Neural crest cell (in vitro differentiated cells): ENCODE measurements at places on chromosomes 6 and 20. TPM values are rescaled to one million over a fixed set of nuclear protein-coding genes. Genes with fewer than 3 reads are reported as not detected.

DNA sequence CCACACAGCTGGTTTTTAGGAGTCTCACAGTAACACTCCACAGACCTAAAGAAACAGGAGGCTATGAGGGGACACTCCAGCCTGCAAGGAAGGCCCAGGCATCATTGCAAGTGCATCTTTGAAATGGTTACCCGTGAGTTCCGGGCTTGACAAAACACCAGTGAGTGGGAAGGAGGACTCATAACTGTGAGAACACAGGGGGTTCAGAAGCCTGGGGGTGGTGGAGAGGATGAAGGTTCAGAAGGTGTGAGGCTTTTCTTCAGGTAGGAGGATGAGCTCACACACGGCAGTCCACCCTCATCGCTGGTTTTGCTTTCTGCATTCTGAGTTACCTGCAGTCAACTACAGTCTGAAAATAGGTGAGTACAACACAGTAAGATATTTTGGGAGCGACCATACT is 39.9 kb downstream of the MAP7 start:
- DNase-seq, result no peak

DNA sequence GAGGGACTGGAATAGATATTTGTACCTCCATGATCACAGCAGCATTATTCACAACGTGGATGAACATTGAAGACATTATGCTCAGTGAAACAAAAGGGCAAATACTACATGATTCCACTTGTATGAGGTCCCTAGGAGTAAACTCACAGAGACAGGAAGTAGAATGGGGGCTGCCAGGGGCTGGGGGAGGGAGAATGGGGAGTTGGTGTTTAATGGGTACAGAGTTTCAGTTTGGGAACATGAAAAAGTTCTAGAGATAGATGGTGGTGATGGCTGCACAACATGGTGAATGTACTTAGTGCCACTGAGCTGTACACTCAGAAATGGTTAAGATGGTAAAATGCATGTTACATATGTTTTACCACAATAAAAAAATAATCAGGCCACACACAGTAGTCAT is 164.3 kb upstream of the RREB1 start:
- no peak for DNase-seq

DNA sequence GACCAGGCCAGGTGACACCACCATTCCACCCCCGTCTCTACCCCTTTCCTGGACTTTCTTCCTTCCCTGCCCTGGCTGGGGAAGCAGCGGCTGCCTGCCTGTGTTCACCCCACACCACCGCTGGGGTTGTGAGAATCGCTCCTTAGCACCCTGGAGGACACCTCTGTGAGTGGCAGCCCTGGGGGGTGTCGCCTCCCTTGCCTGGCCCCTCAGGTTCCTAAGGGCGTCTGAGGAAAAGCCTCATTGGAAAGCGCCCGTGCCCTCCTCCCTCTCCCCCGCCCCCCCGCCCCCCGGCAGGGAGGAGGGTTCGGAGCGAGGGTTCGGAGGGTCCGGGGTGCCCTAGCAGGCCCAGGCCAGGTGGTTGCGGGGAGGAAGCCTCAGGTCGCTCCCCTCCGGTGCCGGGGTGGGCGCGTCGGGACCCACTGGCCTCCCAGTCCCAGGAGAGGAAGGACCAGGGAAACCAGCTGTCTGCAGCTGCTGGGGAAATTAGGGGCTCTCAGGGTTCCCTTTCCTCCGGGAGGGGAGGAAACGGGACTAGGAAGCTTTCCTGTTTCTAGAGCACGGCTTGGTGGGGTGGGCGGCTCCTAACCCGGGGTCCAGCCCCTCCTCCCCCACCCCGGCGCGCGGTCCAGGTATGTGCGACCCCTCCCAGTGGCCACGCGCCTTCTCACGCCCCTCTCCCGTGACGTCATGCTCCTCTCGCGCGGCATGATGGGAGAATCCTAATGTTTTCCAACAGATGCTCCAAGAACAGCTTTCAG is at the start of gene PHACTR3:
Gene PHACTR3, plus strand, starts transcription at position 760 of the 761 bp plus-strand sequence. CDS start 475 bp downstream, outside the sequence.
- peak; percentile 41 for DNase-seq

- DNase-seq, result no peak
Observed at GRCh38 chr6:50591135-50591534, 122.2 kb upstream of the TFAP2D start.

- DNase-seq, result no peak
Observed at GRCh38 chr6:117169781-117170281, 95.5 kb upstream of the VGLL2 start.

GRCh38 chr6:37831457-37831856 is 11.9 kb downstream of the ZFAND3 start:
- DNase-seq, result no peak

DNA sequence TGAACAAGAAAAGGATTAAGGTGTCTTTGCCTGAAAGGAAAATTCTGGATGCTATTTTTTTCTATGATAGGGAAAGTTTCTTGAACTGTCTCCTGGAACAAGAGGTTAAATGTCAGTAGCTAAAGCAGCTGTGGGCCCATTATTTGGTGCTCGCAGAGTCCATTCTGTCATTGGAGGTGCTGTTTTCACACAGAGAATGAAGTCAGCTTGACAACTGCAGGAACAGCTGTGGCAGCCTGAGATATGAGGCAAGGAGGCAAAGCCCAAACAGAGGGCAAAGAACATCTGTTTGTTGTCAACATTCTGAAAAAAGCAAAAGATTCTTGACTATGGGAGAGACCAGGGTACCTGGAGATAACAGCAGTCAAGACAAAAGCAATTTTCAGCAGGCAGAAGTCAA is 548.2 kb downstream of the KIF16B start:
- no peak for DNase-seq

- no peak for DNase-seq
Observed at GRCh38 chr20:34096699-34097444, 15.2 kb downstream of the EIF2S2 start.

- no peak for DNase-seq
Observed at GRCh38 chr20:39398656-39399055, 436.5 kb downstream of the DHX35 start.

GRCh38 chr6:25136854-25137253 is 142.3 kb upstream of the CARMIL1 start:
- DNase-seq, result no peak

GRCh38 chr6:15800841-15801617 is 138.2 kb upstream of the DTNBP1 start:
- DNase-seq, result no peak

Gene MYLK4
- 0.80 and 0.96 TPM in 2 replicates for total RNA-seq

Gene NHSL1
- total RNA-seq, result 54.7 and 56.6 TPM in 2 replicates

Gene ZNF341
- 4.9 and 5.1 TPM in 2 replicates for total RNA-seq

Gene ESR1
- not detected in 2 replicates for total RNA-seq
